HT-29 (cell line): ENCODE measurements at places on chromosomes 3 and 15.
A peak's percentile ranks its signal among the peaks of the same experiment; 100 is the strongest.

- DNase-seq = peak; percentile 85
These were observed 47.5 kb upstream of the MUC4 start for GRCh38 chr3:195859061-195859845.

GRCh38 chr3:12822725-12823373 lies 18.5 kb downstream of the RPL32 start:
- DNase-seq = peak; percentile 33

- DNase-seq = no peak
These were observed 120.7 kb downstream of the FNDC3B start for GRCh38 chr3:172159962-172160538.

GRCh38 chr15:67607959-67608637 lies 65.6 kb downstream of the MAP2K5 start:
- DNase-seq = no peak

DNA sequence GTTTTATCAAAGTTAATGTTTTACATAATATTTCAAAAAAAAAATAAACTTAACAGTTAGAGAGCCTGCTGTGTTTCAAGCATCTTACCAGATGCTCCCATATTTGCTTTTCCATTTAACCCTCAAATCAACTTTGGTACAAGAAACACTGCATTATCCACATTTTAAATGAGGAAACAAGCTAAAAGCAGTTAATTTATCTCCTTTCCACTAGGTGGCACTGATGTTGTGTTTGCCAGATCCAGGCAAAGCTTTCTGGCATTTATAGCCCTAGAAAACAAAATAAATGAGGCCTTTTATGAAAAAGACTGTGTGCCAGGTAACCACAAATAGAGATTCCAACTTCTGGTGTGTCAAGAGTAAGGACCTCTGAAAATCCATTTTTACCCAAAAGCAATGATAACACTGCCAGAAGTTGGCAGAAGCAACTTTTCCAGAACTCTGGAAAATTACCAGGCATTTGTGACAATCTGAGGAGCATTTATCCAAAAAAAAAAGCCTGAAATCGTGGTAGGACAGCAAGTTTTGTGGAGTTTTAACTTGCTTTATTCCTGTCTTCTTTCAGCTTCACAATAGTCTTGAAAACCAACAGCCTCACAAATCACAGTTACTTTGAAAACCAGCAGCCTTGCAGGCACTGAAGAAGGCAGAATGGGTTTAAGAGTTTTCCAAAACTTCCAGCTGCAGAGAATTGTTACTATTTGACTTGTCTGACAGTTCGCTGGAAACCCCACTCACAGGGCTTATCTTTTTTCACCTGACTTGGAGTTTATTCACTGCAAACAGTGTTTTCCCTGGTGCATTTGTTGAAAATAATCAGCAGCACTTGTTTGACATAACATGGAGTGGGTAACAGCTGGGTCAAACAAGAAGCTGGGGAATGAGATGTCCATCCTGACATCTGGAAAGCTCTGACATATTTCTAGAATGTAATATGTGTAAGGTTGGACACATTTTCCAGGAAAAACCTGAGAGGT lies 9.2 kb downstream of the FAM162A start:
- DNase-seq = peak; percentile 55

GRCh38 chr3:177051411-177051810 lies 145.9 kb downstream of the TBL1XR1 start:
- no peak for DNase-seq

- DNase-seq = no peak
These were observed 14.9 kb downstream of the TRH start for GRCh38 chr3:129989414-129989813.

GRCh38 chr3:9142362-9142761 lies 107.1 kb downstream of the SRGAP3 start:
- no peak for DNase-seq

DNA sequence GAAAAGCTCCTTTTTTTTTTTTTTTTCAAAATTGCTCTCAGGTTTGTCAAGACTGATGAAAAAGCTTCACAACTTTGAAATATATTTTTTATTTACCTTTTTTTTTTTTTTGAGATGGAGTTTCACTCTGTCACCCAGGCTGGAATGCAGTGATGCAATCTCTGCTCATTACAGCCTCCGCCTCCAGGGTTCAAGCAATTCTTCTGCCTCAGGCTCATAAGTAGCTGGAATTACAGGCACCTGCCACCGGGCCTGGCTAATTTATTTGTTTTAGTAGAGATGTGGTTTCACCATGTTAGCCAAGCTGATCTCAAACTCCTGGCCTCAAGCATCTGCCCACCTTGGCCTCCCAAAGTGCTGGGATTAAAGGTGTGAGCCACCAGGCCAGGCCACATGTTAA lies 1515.0 kb downstream of the OTOL1 start:
- DNase-seq = no peak

- DNase-seq = no peak
These were observed 300.1 kb downstream of the NAALADL2 start for GRCh38 chr3:175159202-175159601.

GRCh38 chr15:77224352-77224751 lies 153.4 kb upstream of the TSPAN3 start:
- no peak for DNase-seq

DNA sequence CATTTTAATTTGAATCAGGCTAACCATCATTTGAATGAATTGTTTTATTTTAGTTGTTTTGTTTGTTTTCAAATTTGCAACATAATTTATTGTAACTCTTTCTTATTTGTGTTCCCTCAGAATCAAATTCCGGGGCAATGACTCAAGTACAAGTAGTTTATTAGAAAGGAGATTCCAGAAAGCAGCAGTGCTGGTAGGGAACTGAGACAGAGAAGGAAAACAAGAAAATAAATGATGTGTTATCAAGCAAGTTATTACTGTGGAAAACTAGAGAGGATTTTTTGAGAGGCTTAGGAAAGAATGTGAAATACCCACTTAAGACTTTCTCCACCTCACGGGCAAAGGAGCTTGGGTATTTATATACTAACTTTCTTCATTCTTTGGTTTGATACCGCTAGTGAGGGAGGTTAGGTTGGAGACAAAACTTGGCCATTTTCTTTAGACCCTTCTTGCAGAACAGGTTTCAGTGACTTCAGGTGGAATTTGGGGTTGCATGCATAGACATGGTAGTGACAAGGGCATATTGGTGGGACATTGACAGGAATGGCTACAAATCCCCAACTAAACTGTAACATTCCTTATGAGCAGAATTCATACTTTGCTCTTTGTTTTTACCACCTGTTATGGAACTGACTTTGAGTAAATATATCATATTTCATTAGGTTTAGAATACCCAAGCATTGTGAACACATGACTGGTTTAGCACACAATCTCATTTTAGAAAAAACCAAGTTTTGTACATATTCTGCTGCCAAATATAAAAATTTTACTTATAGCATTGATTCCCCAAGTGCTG lies 254.3 kb downstream of the ZBBX start:
- no peak for DNase-seq

GRCh38 chr3:129624347-129625071 lies 18.0 kb upstream of the PLXND1 start:
- DNase-seq = no peak

DNA sequence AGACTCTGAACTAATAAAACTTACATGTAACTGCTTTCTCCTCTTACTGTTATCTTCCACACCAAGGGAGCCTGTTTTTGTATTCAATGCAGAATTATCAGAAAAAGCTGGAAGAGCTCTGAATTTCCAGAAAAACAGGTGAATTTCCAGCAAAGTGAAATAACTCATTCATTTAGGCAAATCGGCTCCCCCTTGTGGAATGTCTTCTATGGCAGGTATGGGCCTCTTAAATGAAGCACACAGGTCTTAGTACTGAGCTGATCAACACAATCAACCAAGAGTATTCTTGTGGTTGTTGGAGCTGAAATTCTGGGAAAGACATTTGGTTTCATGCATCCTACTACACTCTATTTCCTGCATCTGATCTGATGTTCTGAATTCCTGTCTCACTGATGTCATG lies 31.0 kb upstream of the PTPRG start:
- peak; percentile 22 for DNase-seq

GRCh38 chr15:37096558-37097143 lies 3.7 kb downstream of the MEIS2 start:
- DNase-seq = no peak

- no peak for DNase-seq
These were observed 740 bp downstream of the MAGI1 start for GRCh38 chr3:66037986-66038369.

GRCh38 chr3:183555541-183556081 lies at the start of gene KLHL6:
KLHL6 (minus strand) TSS chr3:183555706; CDS start chr3:183555653, 53 bp downstream.
- DNase-seq = no peak

DNA sequence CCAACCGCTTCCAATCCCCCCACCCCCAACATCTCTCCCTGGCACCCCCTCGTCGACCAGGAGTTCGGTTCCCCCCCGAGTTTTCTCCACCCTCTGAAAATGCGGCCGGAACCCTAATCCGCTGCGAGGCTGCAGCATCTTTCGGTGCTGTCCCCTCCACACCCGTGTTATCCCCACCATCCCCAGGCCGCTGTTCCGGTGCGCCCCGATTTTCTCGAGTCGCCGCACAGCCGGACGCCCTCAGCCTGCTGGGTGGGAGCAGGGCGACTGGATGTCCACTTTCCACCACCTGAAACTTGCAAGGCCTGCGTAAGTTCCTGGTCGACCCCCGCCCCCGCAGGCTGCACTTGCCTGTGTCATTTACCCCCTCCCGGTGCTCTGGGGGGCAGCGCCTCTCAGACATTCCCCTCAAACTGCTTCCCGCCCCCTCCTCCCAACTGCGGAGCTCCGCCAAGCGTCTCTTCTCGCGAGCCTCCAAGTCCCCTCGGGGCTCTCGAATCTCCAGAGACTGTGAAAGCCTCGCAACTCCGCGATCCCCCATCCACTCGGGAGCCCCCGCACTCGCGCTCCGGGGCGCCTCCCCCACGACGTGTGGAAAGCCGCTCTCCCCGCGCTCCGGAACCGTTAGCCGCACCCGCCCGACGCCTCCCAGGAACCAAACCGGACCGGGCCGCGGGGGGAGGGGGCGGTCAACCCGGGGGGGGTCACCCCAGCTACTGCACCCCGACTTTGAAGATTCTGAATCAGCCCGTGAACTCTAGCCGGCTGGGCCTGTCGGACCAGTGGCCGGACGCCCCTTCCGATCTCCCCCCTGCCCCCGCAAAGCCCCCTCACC lies 566 bp downstream of the ETV5 start:
- peak; percentile 54 for DNase-seq

GRCh38 chr15:83919319-83919830 lies 265.5 kb downstream of the ADAMTSL3 start:
- DNase-seq = no peak

GRCh38 chr3:126375835-126376331 lies 18.7 kb upstream of the KLF15 start:
- no peak for DNase-seq

- no peak for DNase-seq
These were observed 41.8 kb downstream of the IFT122 start for GRCh38 chr3:129481766-129482332.

GRCh38 chr15:46126581-46126980 lies 491.8 kb downstream of the SQOR start:
- no peak for DNase-seq

DNA sequence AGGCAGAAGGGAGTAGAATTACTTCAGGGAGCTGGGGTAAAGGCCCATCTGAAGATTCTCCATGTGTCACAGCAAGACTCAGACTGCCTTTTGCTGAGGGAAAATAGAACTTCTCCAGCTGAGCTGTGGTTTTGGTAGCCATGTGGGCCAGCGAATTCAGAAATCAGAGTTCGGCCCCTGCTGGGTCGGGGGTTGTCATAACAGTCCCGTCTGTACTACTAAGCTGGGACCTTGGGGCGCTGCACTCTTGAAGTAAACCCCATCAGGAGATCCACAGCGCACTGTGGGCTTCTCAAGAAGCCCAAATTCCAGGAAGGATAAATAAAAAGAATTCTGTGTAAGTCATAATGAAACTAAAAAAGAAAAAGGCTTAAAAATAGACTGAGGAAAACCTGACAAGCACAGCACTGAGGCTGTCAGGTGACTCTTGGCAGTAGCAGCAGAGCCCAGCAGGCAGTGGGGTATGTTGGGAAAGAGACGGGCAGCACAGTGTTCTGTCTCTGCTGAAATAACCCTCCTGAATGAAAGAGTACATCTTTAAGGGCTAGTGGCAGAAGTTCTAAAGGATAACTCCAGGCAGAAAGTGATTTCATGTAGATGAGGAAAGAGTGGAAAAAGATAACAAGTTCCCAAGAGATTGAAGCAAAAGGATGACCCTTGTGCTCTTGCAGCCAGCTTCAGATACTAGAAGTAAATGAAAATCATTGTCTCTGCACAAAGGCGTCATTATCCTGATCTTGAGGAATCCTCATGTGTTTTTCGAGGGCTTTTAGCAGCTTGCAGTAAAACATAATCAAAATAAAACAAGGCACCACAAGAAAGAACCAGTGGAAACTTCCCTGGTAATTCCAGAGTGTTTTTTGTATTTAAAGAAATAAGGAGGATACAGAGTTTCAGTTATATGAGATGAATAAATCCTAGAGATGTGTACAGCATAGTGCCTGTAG lies 74.5 kb downstream of the RAB7A start:
- DNase-seq = no peak

DNA sequence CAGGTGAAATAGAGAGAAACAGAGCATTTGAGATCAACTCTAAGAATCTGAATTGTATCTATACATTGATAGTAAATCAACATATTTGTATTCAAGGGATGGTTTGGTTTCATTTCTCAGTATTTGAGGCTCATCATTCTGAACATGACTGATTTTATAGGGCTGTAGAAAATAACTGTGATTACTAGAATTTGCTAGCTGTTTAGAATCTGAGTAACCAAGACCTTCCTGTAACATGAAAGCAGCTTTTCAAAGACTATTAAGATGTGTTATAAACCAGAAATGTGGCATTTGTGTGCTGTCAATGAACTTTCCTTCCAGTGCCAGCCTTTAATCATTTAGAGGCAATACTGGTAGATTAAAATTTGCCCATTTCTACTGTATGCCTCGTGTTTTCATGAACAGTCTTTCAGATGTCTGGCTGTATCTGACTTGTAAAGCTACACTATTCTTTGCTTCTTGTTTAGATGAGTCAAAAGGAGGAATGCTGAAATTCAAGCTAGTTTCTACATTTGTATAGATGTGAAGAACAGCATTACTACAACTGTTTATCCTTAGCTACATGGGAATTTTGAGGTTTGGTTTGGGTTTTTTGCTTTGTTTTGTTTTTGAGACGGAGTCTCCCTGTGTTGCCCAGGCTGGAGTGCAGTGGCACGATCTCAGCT lies 137.3 kb upstream of the BHLHE40 start:
- DNase-seq = no peak
